Activated T-helper 1 cell treated with anti-CD3 and anti-CD28 coated beads, Interleukin-12 subunit alpha, Interleukin-12 subunit beta, Interleukin-2, Interleukin-4 antibody, amounts not matched to agents 30 ng/mL and 10 ng/mL and 1 ng/mL, durations not matched to agents 14 hours and 24 hours and 36 hours (primary cell): ENCODE measurements at places on chromosomes 12 and 14.
A peak's percentile ranks its signal among the peaks of the same experiment; 100 is the strongest.

DNA sequence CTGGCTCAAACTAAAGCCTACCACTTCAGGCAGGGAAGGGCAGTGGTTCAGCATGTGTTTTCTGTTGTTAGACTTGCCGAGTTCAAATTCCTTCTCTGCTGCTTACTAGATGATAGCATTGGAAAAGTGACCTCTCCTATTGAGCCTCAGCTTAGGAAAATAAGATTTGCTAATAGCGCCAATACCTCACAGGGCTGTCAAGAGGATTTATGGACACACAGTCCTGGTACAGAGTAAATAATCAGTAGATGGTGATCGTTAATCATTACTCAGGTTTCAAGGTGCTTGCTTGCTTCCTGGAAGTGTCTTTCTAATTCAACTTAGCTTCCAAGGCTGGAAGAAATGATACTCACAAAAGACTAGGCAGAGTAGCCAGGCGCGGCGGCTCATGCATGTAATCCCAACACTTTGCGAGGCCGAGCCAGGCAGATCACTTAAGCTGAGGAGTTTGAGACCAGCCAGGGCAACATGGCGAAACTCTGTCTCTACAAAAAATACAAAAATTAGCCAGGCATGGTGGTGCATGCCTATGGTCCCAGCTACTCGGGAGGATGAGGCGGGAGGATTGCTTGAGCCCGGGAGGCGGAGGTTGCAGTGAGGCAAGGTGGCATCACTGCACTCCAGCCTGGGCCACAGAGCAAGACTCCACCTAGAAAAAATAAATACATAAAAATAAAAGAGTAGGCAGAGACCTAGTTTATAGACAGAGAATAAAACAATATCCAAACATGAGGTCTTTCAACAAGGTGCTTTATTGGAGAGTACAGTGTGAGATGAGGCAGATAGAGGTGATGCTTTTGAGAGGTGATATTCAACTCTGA is 6.0 kb downstream of the PLA2G1B start:
- DNase-seq: no peak
- no peaks in the 10 kb centered on the region for H3K36me3 ChIP-seq
- no peak overlapping the region for H3K4me3 ChIP-seq
- peaks cover 25% of the 10 kb centered on the region for H3K4me1 ChIP-seq
- no peak overlapping the region for H3K27ac ChIP-seq

DNA sequence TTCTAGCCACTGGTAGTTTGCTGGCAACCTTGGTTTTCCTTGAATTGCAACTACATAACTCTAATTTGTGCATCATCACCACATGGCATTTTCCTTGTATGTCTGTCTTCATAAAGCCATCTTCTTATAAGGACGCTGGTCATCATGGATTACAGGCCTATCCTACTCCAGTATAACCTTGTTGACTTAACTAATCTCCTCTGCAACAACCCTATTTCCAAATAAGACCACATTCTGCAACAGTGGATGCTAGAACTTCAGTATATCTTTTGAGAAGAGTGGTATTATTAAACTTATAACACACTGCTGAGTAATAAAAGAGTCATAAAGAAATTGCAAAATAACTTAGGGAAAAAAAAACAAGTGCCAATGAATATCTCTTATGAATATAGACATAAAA is 511.8 kb upstream of the FOXG1 start:
- H3K4me3 ChIP-seq: no peak overlapping the region
- no peaks in the 10 kb centered on the region for H3K36me3 ChIP-seq
- DNase-seq: no peak
- no peaks in the 10 kb centered on the region for H3K4me1 ChIP-seq
- no peaks in the 10 kb centered on the region for H3K27me3 ChIP-seq
- H3K27ac ChIP-seq: no peak overlapping the region

- no peak overlapping the region for H3K27ac ChIP-seq
- DNase-seq: no peak
- H3K27me3 ChIP-seq: peaks cover 32% of the 10 kb centered on the region
- H3K4me1 ChIP-seq: peaks cover 5% of the 10 kb centered on the region
Measured at GRCh38 chr14:23351681-23352505, 794 bp downstream of the SLC22A17 start.

- H3K27ac ChIP-seq: no peak overlapping the region
- H3K4me3 ChIP-seq: no peak overlapping the region
- H3K4me1 ChIP-seq: peaks cover 8% of the 10 kb centered on the region
Measured at GRCh38 chr12:84842406-84843013, 70.1 kb downstream of the SLC6A15 start.

DNA sequence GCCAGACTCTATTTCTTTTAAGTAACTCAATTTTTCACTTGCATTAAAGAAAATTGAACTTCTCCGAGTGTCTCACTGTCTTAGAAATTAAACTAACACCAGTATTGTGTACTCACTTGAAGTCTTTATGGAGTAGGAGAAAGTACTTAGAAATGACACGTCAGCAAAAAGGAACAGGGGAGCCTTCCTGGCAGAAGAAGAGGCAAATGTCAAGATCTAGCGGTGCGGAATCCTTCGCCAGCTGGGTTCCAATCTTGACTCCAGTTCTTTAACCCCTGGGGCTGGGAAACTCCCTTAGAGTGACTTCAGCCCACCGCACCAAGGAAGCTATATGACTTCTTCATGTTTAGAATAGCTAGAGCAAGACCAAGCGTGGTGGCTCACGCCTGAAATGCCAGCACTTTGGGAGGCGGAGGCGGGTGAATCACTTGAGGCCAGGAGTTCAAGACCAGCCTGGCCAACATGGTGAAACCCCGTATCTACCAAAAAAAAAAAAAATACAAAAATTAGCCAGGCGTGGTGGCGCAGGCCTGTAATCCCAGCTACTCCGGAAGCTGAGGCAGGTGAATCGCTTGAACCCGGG is 34.4 kb downstream of the WBP11 start:
- no peaks in the 10 kb centered on the region for H3K27me3 ChIP-seq
- DNase-seq: peak; percentile 15
- H3K27ac ChIP-seq: peak overlapping the region; percentile 97
- peaks cover 32% of the 10 kb centered on the region for H3K36me3 ChIP-seq
- peak overlapping the region; percentile 86 for H3K4me3 ChIP-seq

DNA sequence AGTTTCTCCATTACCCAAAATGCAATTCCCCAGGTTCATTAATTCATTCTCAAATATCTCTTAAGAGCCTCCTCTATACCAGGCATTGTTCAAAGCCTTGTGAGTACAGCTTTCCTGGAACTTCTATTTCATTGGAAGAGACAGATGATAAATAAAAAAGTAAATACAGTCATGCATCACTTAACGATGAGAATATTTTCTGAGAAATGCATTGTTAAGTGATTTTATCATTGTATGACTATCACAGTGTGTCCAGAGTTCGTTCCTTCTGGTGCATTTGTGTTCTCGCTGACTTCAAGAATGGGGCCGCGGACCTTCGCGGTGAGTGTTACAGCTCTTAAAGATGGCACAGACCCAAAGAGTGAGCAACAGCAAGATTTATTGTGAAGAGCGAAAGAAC is 66.0 kb downstream of the ANO4 start:
- H3K36me3 ChIP-seq: no peaks in the 10 kb centered on the region
- no peaks in the 10 kb centered on the region for H3K27me3 ChIP-seq
- no peak overlapping the region for H3K27ac ChIP-seq
- no peaks in the 10 kb centered on the region for H3K4me1 ChIP-seq
- no peak overlapping the region for H3K4me3 ChIP-seq
- DNase-seq: no peak

DNA sequence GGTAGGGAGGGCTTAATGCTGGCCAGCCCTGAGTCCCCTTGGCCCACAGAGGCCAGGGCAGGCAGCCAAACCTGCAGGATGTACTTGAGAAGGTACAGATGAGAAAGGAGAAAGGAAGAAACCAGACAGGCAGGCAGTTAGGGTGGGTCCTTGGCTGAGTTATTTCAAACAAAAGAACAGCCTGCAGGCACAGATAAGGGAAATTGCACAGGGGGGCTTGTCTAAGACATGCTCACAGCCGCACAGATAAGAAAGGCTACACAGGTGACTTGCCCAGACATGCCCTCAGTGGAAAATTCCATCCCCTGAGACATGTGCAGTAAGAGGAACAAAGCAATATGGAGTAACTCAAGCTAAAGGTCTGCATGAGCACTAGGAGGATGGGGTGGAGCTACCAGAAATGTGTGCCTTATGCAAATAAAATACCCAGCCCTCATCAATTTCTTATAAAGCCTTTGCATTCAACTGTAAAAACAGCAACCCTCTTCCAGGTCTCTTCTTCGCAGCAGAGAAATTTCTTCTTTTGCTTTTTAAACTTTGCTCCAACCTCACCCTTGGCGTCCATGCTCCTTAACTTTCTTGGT is 158.2 kb upstream of the RGS6 start:
- no peak overlapping the region for H3K4me3 ChIP-seq
- peaks cover 15% of the 10 kb centered on the region for H3K4me1 ChIP-seq
- peaks cover 4% of the 10 kb centered on the region for H3K27me3 ChIP-seq
- DNase-seq: no peak
- peaks cover 2% of the 10 kb centered on the region for H3K36me3 ChIP-seq

GRCh38 chr14:36086629-36087395 is 89.7 kb downstream of the PTCSC3 start:
- no peak overlapping the region for H3K27ac ChIP-seq
- no peak for DNase-seq
- H3K4me3 ChIP-seq: no peak overlapping the region
- no peaks in the 10 kb centered on the region for H3K4me1 ChIP-seq
- no peaks in the 10 kb centered on the region for H3K36me3 ChIP-seq

GRCh38 chr14:100832311-100832960 is 6.5 kb downstream of the MEG3 start:
- H3K36me3 ChIP-seq: peaks cover under 1% of the 10 kb centered on the region
- peaks cover 6% of the 10 kb centered on the region for H3K27me3 ChIP-seq
